ENCODE measurements at places on chromosomes 16 and 17.

DNA sequence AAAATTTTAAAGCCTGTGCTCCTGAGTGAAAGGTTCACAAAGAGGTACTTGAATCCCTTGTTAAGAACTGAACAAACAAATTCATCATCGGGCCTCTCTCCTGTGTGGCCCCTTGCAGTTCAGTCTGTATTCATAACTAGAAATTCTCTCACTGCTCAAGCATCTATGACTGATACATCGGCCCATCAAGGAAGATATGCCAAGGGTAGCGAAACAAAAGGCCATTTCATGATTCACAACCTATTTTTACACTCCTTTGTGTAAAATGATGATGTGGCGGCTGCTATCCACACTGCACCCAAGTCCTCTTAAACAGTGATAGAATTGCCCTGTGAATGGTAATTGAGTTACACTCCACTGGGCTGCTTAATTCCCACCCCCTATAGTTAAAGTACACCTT lies 204.6 kb downstream of the STX8 start:
- ATAC-seq = peak; percentile 89

- no peak for ATAC-seq
Measured at GRCh38 chr16:30760001-30760559, 1.8 kb downstream of the CFAP119 start.

DNA sequence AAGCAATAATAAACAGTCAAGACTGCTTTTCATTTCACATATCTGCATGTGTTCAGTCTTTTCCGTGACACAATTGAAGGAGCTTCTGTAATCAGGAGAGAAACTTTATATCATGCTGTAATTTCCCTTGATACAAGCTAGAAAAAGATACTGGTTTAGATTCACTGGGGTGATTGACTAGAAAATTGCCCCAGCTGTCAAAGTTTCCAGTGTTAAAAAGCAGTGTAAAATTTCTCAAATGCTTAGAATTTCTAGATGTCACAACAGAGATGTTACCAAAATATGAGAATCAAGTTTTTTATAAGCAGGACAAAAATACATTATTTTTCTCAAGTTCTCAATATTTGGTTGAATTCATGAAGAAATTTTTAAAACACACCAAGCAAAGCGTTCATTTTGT lies 292.4 kb upstream of the HSBP1 start:
- no peak for ATAC-seq

DNA sequence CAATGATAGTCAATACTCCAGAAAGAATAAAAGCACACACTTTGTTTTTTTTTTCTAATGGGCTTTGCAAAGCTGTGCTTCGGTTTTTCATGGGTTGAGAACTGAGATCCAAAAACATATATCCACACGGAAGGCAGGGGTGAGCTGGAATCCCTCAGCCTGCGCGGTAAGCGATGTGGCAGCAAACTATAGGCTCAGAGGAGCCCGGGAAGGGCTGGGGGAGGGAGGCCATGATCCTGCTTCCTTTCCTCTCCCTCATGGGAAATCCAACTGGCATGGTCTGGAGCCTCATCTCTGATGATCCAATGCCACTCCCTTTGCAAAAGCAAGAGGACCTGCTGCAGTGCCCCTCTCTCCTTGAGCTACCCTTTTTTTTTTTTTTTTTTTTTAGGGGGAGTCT lies 8.2 kb downstream of the RBFOX3 start:
- no peak for ATAC-seq

DNA sequence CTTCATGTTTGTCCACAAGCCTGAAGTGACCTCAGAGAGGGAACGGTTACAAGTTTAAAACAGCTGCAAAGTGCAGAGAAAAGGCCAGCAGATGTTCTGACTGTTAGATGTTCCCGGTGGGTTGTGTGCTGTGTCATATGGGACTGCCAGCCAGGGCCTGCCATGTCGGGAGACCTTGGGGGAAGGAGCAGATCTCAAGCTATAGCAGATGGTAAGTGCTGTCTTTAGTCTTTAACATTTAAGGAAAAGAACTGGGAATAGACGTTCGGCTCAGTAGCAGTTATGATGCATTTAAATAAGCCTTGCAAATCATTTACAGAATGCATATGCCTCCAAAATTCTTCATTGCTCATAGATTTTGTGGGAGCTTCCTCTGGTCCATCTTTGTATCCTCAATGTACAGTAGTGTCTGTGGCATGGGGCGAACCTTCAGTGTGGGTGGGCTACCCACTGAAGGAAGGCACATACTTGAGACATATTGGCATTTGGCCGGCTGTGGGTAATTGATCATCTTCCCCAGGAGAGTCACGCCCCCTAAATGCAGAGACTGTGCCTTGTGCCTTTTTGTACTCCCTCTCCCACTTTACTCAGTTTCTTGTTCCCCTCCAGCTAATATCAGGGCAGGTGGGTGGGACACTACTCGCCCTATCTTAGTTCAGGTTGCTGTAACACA lies 131.9 kb downstream of the NPIPB5 start:
- ATAC-seq = no peak

- ATAC-seq = peak; percentile 58
Measured at GRCh38 chr17:59371416-59372100, 40.1 kb downstream of the YPEL2 start.

DNA sequence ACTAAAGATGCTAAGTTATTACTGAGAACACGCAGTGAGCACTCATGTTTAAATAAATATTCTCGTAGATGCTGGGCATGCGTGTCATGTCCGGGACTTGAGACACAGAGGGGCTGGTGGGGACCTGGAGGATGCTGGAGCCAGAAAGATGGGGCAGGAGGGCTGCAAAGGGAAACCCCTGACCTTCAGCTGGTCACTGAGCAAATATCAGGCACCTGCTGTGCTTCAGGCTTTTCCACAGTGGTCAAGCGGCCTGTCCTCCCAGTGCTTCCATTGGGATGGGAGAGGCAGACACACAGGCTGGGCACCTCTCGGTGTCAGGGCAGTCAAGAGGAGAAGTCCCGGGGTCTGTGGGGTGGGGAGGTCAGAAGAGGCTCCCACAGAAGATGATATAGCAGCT lies 211.4 kb downstream of the GSG1L start:
- ATAC-seq = no peak

- ATAC-seq = no peak
Measured at GRCh38 chr16:58413359-58413758, 21.1 kb downstream of the GINS3 start.

GRCh38 chr16:78877114-78877655 lies 723.4 kb downstream of the MAF start:
- no peak for ATAC-seq

- peak; percentile 51 for ATAC-seq
Measured at GRCh38 chr17:42135664-42136653, 13.4 kb downstream of the HSPB9 start.

- ATAC-seq = no peak
Measured at GRCh38 chr17:17680477-17681186, 626 bp upstream of the RAI1 start.

DNA sequence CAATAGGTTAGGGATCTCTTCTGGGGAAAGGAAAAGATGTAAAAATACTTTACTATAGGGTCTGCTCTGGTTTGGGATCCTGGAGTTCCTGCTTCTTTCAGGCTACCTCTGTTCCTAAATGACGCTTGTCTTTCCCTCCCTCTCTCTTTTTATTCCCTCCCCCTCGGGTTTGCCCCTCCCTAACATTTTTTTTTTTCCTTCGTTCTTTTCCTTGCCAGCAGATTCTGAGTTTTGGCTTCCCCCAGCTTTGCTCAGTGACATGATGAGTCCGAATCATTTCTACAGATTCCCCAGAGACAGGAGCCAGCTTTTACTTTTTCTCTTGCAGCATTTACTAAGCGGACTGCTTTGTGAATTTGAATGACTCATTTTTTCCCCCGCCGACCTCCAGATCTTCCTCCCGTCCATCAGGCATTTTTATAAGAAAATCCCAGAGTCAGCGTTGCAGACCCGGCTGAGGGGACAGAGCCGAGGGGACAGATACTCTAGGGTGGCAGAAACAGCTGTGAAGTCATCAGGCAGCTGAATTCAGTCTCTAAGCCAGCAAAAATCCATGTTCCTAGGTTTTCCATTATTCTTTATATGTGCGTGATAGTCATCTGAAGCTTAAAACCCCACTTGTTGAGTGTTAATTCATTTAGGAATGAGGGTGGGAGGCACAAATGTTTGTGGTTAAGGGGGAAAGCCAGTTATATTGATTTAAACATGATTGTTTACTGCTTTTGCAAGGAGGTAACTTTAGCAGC lies at the start of gene TMEM100:
TSS of gene TMEM100 (minus strand) at position 123 of the 746 bp plus-strand sequence. CDS start 1,794 bp downstream, outside the sequence.
- ATAC-seq = peak; percentile 45

DNA sequence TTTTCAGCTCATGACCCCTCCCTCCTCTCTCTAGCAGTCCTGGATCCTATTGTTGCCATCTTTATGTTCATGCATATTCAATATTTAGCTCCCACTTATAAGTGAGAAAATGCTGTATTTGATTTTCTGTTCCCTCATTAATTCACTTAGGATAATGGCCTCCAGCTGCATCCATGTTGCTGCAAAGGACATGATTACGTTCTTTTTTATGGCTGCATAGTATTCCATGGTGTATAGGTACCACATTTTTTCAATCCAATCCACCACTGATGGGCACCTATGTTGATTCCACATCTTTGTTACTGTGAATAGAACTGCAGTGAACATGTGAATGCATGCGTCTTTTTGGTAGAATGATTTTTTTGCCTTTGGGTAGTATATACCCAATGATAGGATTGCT lies 188.4 kb downstream of the FOXL1 start:
- no peak for ATAC-seq

- no peak for ATAC-seq
Measured at GRCh38 chr17:76262732-76263344, 2.3 kb upstream of the UBALD2 start.

DNA sequence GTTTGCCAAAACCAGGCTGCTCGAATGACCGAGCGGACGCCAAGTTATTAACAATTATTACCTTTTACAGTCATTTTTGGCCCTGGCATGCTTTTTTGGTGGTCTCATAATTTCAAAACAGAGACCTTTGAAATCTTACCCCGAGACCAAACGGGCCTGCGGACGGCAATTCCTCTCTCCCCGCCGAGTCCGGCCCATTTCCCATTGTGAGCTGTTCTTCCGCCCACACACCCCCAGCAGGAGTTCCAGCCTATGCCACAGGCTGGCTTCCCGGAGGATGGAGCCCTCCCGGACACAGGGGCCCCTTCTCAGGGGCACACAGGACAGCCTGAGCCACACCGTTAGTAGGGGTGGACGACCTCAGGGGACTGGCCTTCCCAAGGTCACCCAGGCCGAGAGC lies 130.7 kb downstream of the C16orf95 start:
- ATAC-seq = no peak

- no peak for ATAC-seq
Measured at GRCh38 chr16:57409870-57410587, 5.5 kb downstream of the CCL17 start.

All from SK-N-SH treated with all-trans-retinoic acid at 6 μM for 48 hours (cell line).